ENCODE measurements at places on chromosomes 7 and 10.

DNA sequence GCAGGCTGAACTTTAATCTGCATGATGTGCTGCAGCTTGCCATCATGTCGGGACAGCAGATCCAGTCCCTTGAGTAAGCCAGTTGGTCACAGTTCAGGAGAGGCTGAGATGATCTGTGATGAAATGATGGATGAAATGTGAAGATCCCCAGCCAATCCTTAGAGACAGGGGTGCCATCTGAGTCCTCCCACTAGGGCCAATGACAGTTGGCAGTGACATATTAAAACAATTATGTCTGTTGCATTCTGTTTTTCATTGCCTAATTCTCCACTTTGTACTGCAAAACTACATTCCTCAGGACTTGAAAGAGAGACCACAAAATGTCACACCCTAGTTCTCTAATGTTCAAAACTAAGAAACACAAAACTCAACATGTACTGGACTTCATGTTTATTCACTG, 66.3 kb upstream of the CAV2 start:
- DNase-seq, result no peak

GRCh38 chr10:48813291-48813690, 126.3 kb downstream of the LRRC18 start:
- DNase-seq, result no peak

GRCh38 chr10:12563489-12563888, 214.1 kb downstream of the CAMK1D start:
- DNase-seq, result no peak

- DNase-seq, result no peak
These were observed 189.3 kb downstream of the PRPF18 start for GRCh38 chr10:13775786-13776775.

GRCh38 chr7:100946766-100947365, 2.5 kb upstream of the MUC3A start:
- no peak for DNase-seq

DNA sequence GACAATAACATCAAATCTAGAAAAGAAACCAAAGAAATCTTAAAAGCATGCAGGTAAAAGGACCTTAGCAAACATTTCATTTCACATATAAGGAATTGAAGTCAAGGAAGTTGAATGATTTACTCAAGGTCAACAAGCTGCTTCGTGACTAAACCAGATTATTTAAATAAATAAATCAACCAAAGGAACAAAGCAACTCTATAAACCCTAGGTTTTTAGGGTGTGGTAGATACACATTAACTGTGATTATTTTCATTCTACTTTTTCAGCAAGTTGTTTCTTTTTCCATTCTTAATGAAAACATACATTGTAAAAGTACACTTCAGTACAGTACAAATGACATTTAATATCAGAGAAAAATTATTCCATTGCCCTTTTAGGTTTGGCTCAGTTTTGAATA, 382.0 kb upstream of the STEAP1 start:
- no peak for DNase-seq

DNA sequence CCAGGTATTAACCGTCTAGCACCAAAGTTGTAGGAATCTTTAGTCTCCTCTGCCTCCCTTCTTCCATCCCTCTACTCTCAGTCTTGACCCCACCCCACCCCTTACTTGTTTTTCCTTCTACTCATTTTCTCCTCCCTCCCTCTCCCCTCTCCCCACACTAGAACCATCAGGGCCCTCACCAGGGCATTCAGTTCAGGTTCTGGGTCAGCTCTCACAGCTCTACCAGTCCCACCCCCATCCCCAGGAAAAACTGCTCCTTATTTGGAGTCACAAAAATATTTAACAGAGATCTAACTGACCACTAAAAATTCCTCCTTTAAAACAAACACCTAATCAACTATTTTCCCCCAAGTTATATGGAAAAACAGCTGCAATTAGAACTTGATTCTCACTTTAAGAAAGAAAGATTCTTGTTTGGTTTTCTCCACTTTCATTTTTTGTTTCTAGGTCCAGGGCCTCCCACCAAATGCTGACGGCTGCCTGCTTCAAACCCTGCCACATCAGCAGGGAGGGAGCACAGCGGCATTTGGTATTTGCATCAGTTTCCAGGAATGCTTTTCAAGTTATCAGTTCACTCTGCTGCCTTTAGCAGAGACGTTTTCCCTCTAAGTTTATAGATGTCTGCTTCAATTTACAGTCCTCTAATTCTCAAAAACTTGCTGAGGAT, 2.8 kb upstream of the COL1A2 start:
- DNase-seq, result no peak

Data from KG1 (cell line).